ENCODE measurements at places on chromosomes 11 and 22.

- no peak for DNase-seq
Measured at GRCh38 chr11:75677909-75678308, 9.1 kb upstream of the MAP6 start.

DNA sequence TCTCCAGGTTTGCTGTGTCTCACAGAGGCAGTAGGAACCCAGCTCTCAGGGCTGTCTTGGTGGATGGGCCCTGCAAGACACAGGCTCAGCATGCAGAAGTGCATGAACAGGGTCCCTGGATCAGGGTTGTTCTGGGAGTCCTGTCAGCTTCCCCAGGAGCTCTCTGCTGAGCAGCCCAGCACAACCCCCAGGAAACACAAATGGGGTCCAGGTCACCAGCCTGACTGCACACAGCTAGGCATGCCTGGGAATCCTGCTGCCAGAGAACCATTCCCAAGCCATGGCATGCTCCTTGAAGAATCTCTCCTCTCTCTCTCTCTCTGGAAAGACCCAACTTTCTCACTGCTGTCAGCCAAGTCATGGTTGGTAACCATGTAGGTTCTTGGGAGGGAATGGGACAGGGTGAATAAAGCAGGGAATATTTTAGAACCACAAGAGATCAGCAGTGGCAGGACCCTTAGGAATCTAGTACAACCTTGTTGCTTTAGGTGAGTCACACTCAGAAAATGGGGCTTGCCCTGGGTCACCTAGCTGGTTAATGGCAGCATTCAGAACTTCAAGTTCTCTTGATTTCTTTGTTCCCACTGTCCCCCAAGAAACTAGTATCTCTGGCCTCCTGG lies 21.4 kb downstream of the TUB start:
- no peak for DNase-seq

DNA sequence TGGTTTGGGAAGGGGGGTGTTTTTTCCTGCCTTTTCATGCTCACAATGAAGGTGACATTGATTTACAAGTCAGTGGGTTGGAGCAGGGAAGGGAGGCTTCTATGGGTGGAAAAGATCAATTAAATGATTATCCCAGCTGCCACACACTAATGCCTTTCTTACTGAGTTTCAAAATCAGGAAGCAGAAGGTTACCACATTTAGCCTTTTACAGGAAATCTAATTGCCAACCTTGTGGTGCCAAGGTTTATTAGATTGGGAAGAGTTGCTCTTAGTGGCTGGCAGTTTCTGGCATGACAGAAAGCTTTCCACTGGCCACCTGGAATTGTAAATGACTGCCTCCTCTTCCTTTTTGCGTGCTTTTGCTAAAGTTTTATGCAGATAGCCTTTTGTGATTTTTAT lies 98.7 kb downstream of the NAV2 start:
- DNase-seq, result no peak

DNA sequence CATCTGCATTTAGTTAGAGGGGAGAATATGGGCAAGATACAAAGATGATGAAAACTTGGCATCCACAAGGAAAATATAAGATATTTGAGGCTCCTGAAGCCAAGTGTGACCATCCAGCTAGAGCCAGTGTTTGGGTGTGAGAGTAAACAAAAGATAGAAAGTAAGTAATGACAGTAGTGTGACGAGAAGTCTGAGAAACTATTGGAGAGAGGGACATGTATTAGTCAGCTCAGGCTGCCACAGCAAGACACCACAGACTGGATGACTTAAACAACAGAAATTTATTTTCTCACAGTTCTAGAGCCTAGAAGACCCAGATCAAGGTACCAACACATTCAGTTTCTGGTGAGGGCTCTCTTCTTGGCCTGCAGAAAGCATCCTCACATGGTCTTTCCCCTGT lies 6.4 kb upstream of the CCKBR start:
- DNase-seq, result no peak

GRCh38 chr22:32800158-32800882 lies 1.2 kb upstream of the TIMP3 start:
- DNase-seq, result no peak

- no peak for DNase-seq
Measured at GRCh38 chr22:32652645-32653270, 148.7 kb upstream of the TIMP3 start.

DNA sequence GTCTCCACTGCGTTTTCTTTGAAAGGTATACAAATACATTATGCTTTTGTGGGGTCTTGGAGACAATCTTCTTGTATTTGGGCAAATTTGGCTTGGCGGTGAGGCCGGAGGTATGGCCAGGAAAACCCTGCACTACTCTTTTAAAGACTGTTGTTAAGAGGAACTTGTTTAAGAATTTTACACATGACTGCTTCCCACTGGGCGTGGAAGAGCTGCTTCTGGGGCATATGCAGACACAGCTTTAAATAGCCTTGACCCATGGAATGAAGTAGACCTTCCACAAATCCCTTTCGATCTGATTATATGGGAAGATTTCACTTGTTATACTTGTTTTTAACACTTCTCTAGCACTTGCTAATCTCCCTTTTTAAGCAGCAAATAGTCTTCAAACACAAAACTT lies 453.6 kb downstream of the MN1 start:
- DNase-seq, result no peak

DNA sequence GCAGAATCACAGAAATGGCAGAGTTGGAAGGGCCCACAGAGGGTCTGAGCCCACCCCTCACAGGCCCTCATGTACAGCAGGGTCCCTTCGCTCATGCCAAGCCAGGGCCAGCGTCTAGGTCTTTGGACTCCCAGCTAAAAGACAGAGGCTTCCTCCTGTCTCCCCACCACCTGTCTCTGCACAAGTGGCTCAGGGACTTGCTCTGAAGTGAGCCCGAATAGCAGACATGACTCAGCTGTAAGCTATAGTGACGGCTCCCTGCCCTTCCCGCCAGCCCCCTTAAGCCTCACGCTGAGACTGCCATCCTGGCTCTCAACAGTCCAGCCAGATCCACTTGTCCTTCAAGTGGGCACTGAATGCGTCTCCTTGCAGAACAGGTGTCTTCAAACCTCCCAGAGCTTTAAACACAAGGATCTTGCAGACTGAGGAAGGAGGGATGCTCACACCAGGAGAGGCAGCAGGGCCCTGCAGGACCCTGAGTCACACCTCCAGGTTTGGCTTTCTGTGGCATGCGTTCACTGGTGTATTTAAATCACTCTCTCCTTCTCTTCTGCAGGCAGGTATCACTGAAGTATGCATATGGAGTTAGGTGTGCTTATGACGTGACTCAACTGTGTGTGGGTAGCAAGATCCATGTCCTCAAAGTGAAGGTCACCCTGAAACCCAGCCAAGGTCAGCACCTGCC lies 154.9 kb downstream of the CACNA1I start:
- no peak for DNase-seq

- DNase-seq, result no peak
Measured at GRCh38 chr11:2992997-2993325, 832 bp upstream of the NAP1L4 start.

DNA sequence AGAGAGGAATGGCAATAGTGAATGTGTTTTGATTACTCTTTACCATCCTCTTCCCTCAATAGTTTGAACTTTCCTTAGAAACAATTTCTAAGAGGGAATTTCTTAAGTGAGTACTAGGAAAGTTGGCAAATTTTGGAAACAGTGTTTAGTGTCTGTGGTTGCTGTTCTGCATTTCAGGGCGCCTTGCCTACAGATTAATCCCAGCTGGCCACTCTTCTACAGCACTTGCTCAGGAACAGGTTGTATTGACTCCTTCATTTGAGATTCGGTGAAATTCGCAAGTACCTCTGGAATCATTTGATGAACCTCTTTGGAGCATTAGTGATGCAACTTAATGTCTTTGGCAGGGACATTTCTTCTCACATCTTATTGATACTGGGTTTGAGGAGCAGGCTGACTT lies 28.3 kb downstream of the JAM3 start:
- DNase-seq, result no peak

DNA sequence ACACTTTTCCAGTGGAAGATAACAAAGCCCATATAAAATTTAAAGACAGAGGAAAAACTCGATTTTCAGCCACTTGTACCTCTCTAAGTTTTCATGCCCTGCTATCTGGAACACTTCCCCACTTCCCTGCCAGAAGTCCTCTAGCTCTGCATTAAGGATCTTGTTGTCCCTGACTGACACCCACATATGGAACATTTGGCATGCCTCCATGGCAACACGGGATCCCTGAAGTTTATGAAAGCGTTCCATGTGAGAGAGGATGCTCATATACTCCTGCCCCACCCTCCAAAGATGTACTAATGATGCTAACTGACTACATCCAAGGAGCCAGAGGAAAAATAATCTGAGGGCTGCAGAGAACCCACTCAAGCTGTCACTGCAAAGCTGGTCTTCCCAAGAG lies 8.8 kb upstream of the C11orf91 start:
- no peak for DNase-seq

- DNase-seq, result no peak
Measured at GRCh38 chr11:12199231-12199948, 89.0 kb downstream of the MICAL2 start.

DNA sequence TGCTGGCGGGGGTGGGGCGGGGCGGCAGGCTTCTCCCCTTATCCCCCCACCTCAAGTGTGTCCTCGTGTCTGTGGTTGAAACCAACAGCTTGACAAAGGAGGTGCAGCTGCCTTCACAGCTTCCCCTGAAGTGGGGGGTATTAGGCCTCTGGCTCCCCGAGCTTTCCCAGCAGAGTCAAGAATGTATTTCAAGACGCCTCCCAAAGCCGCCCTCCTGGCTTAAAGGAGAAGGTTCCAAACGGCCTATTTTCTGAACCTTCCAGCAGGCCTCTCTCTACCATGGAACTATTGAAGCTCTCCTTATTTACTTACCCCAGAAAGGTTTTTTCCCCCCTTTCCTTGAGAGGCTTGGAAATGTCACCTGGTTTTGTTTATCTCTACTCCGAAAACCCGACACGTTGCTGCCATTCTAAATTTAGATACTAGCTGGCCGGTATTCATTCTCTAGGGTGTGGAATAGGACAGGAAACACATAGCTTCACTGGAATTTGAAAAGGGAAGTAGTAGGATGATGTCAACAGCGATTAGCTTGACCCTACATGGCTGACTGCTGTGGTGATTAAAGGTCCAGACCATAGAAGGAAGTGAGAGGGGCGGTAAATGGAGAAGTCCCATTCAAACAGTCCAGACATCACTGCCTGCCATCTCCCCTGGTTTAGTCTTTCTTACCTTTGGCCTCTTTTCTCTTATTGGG lies 671 bp upstream of the PICALM start:
- peak; percentile 17 for DNase-seq

DNA sequence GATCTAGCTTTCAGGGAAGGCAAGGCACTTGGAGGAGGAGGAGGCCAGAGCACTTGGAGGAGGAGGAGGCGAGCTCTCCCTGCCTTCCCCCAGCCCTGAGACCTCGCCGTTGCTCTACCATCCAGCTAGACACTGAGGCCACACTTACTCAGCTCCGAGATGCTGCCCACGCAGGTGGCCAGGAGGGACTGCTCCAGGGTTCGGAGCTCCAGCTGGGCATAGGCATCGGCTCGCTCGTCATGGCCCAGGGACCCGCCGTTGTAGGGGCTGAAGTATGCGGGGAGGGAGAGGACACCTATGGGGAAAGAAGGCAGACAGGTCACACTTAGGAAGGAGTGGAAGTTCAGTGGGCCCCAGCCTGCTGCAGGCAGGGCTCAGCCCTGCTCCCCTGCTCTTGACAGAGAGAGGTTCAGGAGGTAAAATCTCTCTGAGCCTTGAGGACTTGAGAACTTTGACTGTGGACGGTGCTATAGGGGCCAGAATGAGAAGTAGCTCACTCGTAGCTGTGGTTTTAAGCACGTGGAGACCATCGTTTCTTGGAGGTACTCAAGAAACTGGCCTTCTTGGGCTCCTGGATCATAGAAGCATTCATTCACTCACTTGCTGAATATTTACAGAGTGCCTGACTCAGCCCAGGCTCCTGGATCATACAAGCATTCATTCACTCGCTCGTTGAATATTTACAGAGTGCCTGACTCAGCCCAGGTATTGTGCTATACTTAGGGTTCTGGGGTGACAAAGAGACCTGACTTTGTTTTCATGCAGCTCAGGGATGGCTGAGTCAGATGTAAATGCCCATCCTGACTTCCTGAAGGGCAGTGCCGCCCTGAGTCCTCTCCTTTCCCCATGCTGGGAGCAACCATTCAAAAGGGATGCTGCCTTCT lies 99.2 kb downstream of the NAT10 start:
- DNase-seq, result no peak

GRCh38 chr22:39522567-39523300 lies 2.4 kb downstream of the ATF4 start:
- DNase-seq, result no peak

GRCh38 chr11:19906126-19906525 lies 193.5 kb downstream of the NAV2 start:
- no peak for DNase-seq

DNA sequence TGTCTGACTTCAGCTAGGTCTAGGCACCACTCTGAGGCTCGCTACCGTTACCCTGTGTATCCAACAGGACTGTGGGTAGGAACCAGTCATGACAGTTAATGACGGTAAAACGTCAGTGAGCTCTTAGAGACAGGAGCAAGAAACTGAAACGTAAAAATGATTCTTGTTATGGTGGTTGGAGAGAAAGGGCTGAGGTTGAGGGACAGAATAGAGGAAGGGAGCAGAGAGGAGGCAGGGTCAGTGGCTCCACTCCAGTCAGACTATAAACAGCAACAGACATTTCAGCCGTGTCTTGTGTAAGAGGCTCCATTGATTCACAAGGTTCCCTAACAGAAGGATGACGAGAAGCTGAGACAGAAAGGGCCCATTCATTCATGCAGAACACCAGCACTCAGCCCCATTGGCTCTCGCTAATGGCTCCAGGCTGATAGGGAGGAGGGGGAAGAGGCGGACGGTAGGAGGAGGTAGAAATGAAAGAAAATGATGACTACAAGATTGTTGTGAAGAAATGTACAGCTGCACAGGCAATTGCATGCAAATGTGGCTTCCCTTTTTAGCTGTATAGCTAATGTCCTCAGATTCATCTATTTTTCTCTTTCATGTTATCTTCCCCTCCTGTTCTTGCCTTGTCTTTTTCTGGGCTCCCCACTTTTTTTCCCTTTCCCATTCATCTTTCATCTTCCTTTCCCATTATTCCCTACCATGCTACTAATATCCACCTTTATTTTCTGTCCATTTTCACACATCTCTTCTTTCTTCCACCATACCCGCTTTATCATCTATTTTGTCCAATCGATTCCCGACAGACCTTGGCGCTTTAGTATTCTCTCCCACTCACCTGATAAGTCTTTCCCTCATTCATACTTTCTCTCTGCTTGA lies 34.3 kb downstream of the ETS1 start:
- DNase-seq, result no peak
